NCI-H460 (cell line): ENCODE measurements at places on chromosomes 1 and 21.
A peak's percentile ranks its signal among the peaks of the same experiment; 100 is the strongest.

GRCh38 chr1:43431676-43432075 lies 22.1 kb downstream of the HYI start:
- no peak for DNase-seq

DNA sequence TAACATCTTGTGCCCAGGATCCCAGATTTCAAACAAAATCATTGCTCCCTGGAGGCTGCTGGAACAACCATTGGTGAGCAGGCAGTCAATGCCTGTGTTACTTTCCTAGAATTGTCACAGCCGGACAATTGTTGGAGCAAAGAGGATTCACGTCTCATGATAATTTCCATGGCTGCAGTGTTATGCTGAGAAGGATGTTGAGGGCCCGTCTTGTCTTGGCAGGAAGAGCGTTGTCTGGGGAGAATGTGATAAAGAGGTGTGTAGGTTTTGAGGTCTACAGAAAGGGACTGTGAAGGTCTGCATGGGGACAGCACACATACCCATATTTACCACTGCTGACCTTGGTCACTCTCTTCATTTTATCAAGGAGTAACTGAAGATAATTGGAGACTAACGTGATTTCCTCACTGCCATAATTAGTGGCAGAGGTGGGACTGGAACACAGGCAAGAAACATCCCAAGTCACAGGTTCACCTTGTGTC lies 6.3 kb downstream of the MECR start:
- DNase-seq: no peak

DNA sequence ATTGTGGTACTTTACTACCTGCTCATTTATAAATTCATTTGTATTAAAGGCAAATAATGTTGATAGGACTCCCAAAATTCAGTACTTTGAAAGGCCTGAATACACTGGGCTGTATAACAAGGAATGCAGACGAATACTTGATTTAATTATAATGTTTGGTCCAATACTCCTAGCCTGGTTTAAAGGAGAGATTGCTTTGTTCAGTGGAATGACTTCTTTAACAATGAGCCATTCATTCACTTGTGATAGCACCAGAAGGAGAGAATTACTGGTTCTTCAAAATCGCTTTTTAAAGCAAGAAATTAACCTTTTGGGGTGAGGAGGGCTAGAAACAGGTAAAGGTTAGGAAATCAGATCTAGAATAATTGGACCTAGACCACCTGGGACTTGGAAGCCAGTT lies 28.3 kb upstream of the ENAH start:
- DNase-seq: no peak

DNA sequence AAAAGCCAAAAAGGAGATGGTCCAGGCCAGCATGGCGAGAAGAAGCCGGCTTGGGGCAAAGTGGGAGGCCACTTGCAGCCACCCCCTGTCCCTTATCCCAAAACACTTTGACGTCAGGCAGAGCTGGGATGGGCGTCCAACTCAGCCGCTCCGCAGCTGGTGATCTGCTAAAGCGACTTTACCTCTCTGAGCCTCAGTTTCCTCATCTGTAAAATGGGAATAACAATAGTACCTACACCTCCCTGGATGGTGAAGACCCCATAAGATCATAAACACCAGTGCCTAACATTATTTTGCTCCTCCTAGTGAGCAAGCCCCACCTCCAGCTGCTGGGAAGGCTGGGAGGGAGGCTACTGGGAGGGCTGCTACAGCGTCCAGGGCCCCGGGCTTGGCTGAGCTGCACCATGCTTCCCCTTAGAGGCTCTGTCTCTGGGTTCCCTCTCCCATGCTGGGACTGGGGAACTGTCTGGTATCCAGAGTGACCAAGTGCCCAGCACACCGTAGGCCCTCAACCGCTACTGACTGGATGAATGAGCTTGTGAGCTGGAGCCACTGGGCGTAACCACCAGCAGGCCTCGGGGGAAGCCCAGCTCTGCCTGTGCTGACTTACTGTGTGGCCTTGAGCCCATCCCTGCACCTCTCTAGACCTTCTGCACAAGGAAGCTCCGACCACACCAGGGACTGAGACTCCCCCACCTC lies 18.3 kb downstream of the IFFO2 start:
- no peak for DNase-seq

DNA sequence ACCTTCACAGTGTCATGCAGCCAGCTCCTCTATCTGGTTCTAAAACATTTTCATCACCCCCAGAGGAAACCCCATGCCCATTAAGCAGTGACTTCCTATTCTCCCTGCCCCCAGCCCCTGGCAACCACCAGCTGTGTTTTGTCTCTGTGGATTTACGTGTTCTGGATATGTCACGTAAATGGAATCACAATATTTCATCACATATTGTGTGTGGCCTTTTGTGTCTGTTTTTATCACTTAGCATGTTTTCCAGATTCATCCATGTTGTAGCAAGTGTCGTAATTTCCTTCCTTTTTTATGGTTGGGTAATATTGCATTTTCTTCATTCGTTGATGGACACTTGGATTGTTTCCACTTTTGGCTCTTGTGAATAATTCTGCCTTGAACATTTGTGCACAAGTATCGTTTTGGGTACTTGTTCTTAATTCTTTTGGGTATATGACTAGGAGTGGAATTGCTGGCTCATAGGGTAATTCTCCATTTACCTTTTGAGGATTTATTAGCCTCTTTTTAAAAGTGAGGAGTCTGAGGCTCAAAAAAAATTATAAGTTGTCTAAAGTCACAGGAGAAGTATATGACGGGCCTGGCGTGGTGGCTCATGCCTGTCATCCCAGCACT lies 127.0 kb downstream of the MRPS6 start:
- DNase-seq: no peak

DNA sequence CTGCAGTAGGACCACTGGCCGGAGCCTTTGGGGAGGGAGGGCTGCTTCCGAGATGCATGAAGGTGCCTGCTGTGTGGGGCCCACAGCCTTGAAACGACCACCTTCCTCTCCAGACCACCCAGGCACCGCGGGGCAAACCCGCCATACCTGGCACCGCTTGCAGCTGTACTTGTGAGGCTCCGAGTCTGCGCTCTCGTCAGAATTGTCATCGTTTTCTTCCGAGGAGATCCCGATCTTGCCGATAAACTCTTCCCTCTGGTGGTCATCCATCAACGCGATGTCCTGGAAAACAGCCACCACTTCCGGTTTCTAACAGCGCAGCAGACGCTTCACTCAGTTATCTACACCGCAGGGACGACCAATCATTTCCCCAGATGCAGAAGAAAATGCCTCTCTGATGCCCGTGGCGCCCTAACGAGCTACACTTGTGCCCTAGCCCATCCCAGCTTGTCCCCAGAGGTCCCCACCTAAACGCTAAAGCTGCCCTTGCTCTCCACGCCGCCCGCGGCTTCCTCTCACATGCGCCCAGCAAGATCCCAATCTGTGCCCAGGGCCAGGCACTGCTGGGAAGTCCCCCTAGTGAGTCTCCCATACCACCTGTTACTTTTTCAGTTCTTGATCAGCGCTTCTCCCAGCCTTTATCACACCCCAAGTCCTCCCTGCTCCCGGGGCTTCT lies 55.0 kb upstream of the RIPK4 start:
- no peak for DNase-seq

DNA sequence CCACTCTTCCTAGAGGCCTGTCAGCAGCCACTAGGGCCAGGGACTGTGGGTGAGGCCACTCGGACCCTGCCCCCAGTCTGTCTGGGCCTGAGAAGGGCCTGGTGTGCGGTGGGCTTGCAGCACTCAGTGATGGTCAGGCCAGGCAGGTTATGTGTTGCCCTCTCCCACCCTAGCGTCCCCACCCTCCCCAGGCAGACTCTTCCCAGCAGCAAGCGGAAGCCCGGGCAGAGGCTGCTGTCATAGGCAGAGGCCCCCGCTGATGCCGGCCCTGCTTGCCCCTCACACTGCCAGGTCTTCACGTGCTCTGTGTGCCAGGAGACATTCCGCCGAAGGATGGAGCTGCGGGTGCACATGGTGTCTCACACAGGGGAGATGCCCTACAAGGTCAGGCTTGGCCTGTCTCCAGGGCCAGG lies 6.6 kb downstream of the ZBTB48 start:
- DNase-seq: no peak

DNA sequence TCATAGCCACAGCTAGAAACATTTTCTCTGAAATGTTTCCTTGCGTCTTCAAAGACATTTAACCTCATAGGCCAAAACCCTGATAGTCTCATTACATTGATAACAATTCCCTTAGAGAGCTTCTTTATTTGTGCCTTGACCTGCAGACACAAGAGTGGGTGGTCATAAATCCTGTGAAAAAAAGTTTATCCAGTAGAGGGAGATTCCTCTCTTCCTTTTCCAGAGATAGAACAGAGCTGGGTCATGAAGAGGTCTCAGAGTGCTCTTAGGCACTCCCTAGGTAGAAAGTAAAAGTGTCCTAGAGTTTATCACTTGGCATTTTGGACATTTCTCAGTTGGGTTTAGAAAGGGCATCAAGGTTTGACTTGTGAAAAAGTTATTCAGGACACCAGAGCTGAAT lies 426.1 kb downstream of the NUF2 start:
- no peak for DNase-seq

GRCh38 chr1:47257224-47257623 lies 25.2 kb upstream of the TAL1 start:
- DNase-seq: no peak

GRCh38 chr1:11444907-11445306 lies 34.0 kb upstream of the DISP3 start:
- DNase-seq: no peak

DNA sequence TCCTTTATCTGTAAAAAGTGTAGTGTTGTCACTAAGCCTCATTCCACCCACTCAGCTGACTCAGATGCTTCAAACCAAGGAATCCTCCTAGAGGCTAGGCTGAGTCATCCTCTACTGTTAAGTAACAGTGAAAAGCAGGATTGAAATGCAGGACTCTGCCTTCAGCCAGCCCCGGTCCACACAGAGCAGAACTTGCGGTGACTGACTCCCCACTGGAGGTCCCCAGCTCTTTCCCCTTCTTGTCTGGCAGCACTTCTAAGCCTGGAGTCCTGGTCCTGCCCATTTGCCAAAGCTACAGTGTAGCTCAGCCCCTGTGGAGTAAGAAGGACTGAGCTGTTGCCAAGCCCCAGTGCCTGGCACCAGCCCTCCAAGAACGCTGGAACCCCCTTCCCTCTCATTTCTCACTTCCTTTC lies 1.7 kb downstream of the RAB7B start:
- DNase-seq: peak; percentile 77

GRCh38 chr1:168288311-168289052 lies 7.8 kb downstream of the TBX19 start:
- no peak for DNase-seq

DNA sequence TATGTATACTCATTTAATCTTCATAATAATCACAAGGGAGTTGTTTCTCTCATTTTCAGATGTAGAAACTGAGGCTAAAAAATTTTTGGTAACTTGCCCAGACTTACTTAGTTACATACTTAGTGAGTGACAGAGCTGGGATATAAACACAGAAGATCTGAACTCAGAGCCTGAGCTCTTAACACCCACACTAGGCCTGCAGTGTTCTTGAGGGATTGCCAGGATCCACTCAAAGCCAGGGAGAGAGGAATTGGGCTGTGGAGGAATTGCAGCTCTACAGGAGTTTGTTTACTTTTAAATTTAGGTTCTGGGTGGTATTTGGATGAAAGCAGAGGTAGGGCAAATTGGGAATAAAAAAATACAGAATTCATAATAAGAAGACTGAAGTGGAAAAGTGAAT lies 515.1 kb upstream of the PLXNA2 start:
- no peak for DNase-seq

DNA sequence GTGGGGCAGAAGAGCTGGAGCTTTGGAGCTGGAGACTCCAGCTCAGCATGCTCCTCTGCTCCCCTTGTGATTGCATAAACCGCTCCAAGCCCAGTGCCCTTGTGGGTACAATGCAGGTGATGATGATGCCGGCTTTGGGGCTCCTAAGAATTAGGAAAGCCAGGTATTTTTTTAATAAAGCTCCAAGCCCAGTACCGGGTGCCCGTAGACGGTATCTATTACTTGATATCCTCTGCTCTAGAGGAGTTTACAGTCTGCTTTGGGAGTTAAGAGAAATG lies 27.2 kb downstream of the TENT5C start:
- DNase-seq: no peak

GRCh38 chr1:241389400-241389799 lies 32.4 kb upstream of the RGS7 start:
- no peak for DNase-seq

DNA sequence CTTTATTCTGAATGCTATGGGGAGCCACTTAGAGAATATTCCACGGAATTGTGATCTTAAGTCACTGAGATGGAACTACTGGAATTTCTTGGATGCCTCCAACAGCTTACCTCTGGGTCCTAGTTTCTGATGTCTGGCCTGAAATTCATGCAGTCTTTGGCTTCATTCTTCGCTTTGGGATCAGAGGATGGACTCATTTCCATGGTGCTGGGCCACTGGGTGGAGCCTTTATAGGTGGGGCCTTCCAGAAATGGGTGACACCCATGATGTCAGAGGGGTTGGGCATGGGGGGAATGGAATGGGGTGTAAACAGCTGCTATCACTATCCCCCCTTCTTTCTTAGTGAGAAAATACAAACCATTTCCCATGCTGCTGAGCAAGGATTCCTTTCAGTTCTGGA lies 73.7 kb upstream of the FGGY start:
- no peak for DNase-seq

DNA sequence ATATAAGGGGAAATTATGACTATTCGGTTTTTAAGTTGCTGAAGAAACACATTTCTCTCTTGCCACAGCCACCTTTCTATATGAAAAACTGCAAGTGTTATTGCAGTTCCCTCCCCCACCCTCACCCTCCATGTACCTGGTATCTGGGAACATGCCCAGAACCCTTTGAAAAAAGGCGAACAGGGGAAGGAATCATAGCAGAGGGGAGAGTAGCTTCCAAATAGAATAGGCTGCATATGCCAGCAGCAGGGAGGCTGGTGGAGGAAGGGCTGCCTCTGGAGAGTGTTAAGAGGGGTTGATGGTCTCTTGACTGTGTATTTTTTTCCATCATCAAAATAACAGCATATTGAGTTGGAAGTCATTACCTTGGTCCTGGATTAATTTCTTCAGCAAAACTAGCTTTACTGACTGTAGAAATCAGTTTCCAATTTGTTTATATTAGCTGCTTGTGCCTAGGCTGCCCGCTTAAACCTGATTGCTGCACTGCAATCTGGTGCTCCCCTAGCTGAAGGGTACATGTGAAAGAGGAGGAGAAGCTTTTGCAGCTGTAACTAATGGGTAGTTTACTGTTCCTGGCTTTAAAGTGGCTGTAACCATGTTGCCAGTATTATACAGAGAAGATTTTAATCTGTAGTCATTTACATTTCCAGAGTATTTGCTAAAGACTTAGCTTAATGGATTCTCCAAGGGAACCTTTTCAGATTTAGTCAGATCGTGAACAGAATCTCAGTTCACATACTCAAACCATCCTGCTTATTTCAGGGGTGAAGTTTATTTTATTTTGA lies 22.7 kb downstream of the AHCYL1 start:
- DNase-seq: no peak

- DNase-seq: no peak
Observed at GRCh38 chr1:11570821-11571380, 83.3 kb downstream of the FBXO2 start.

DNA sequence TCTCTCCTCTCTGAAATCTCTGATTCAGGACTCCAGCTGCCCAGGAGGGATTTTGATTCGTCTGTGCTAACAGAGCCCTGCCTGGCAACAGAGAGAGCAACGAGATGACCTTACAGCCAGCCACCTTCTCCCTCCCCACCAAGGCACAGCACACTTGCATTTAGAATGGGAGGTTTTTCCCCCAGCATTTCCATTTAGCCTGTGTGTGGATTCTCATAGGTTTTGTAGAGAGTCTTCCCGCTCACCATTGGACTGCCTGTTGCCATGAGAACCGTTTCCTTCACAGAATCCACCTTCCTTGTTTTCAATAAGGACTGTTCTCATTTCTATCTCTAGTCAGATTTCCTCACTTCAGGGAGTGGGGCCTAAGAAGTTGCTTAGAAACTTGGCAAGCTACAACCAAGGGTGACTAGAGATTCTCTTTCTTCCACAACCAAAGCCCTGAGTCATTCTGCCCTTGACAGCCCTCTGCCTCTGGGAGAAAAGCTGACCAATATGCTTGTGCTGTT lies 5.8 kb upstream of the IKBKE start:
- no peak for DNase-seq
